Large intestine (tissue), 12 donors: ENCODE measurements at places on chromosomes 3 and 15.

DNA sequence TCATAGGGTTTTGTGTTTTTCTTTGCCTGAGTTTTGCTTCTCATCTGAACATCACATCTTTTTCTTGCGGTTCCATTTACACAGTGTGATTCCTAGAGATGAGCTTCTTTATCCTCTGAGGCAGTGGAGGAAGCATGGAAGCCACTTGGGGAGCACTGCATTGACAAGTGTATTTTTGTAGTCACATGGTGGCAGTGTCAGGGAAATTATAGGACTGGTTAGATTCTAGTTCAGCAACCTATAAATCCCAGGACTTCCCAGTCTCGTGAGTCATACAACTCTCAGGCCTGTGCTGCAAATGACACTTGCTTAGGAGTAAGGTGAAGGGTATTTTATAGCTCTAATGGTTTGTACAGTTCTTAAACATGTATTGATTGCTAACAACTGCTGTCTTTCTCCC is 58.4 kb downstream of the RBM6 start:
- peak; percentile 8 for DNase-seq

GRCh38 chr3:122961146-122961545 is 66.4 kb downstream of the SEMA5B start:
- DNase-seq, result no peak

DNA sequence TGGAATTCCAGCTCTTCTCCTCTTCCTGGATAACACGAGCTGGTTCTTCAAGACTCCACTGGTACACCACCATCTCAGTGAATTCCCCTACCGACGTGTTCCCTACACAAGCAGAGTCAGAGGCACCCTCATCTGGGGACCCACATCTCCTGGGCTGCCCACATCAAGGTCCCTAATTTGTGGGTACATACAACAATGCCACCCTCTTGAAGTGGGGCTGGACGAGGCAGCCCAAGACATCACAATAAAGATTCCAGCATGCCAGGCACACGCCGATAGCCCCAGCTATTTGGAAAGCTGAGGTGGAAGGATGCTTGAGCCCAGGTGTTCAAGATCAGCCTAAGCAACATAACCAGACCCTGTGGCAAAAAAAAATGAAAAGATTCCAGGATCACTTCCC is 221.2 kb upstream of the LINGO1 start:
- DNase-seq, result no peak

DNA sequence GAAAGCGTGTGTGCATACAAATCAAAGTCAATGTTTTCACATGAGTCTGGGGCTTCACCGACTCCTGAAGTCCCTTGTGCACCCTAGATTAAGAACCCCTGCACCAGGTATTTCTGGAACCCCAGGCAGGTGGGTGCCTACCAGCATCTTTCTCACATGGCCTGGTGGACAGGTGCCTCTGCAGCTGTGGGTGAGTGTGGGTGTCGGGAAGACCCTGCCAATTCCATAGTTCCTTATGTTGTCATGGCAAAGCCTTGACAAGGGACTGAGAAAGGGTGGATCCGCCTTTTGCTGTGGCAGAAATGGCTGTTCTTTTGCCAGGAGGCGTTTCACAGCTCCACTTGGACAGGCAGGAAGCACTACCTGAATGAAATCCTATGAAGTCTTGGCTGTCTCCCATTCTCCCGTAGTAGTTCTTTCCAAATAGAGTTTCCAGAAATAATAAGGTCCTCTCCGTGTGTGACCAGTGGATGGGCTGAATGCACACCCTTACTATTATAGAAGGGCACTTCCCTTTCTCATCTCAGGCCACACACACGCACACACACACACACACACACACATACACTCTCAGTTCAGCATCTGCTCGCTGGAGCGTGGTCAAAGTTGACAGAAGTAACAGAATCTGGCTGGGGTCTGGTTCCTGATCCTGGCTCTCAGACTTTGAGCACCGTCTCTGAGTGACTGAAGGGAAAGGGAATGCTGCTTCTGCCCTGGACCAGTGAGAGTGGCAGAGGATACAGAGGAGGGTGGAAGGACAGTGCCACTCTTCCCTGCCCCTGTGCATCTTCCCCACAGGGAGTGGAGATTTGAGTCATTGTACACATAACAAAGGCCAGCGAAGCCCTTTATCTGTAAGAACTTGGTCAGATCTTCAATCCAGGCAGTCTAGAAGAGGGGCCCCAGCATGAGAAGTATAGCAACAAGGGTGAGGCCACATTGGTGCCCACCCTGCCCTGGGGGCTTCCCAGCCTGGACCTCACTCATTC is 38.7 kb downstream of the PDIA5 start:
- no peak for DNase-seq

- DNase-seq, result no peak
Measured at GRCh38 chr3:81632659-81633058, 128.8 kb downstream of the GBE1 start.

DNA sequence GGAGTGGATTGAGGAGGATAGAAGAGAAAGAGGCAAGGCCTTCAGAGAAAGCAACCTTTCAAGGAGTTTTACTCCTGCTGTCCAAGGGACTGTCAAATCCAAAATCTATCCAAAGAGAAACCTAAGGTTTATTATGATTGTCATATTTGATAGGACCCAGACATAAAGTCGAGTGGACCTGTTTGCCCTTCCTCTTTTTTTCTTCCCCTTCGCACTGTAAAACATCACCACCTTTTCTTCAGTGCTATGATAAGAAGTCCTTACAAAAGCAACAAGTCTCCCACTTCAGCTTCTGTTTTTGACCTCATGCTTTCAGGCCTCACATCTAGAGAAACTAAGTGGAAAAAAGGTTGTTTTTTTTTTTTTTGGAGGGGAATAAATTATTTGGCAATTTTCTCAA is 73.0 kb downstream of the TRPC1 start:
- DNase-seq, result no peak
